Non-pigmented ciliary epithelial cell (primary cell): ENCODE measurements at places on chromosomes 11 and 22.

DNA sequence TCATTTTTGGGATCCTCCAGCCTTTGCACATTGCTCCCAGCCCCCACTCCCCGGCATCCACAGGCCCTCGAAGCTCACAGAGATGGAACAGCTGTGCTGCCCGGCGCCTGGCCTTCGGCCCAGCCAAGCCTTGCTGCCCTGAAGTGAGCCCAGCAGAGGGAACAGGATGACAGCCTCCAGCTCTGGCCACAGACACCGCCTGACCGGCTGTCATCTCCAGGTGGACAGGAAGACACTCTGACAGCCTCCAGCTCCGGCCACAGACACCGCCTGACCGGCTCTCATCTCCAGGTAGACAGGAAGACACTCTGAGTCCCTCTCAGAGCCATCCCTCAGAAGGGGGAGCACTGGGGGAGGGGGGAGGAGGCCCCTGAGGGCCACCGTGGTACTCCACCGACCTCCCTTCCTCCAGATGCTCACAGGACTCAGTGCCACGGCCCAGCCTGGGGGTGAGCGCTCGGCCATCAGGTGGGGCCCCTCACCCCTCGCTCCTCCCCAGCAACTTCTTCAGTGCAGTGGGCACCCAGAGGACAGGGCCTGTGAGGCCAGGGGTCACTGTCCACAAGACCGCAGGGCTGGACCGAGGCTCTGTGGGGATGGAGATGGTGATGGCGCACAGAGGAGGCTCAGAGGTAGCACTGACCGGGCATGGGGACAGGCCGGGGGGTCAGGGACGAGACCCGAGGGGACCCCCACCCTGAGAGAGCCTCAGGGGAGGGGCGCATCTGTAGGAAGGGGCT lies 58.6 kb downstream of the BRD1 start:
- no peak for DNase-seq

GRCh38 chr11:17774232-17775034 lies 39.9 kb downstream of the KCNC1 start:
- DNase-seq, result no peak

GRCh38 chr11:94036096-94036495 lies 14.9 kb downstream of the HEPHL1 start:
- DNase-seq, result no peak

DNA sequence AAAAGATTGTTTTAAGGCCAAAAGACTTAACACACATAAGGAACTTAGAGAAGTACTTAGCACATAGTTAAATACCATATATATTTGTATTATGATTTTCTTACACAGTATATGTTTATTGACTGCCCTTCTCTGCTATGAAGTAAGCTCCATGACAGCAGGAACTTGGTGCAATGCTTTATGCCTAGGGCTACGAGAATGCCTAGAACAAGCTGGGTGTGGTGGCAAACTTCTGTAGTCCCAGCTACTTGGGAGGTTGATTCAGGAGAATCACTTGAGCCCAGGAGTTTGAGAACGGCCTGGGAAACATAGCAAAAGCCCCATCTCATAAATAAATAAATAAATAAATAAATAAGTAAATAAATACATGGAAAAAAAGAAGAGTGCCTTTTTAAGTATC lies 1.9 kb downstream of the SLC5A12 start:
- no peak for DNase-seq

GRCh38 chr11:95972060-95972459 lies 48.2 kb upstream of the MTMR2 start:
- DNase-seq, result no peak

GRCh38 chr11:75532200-75533048 lies 6.7 kb upstream of the GDPD5 start:
- no peak for DNase-seq

GRCh38 chr11:35332524-35332923 lies 86.8 kb downstream of the SLC1A2 start:
- DNase-seq, result no peak

DNA sequence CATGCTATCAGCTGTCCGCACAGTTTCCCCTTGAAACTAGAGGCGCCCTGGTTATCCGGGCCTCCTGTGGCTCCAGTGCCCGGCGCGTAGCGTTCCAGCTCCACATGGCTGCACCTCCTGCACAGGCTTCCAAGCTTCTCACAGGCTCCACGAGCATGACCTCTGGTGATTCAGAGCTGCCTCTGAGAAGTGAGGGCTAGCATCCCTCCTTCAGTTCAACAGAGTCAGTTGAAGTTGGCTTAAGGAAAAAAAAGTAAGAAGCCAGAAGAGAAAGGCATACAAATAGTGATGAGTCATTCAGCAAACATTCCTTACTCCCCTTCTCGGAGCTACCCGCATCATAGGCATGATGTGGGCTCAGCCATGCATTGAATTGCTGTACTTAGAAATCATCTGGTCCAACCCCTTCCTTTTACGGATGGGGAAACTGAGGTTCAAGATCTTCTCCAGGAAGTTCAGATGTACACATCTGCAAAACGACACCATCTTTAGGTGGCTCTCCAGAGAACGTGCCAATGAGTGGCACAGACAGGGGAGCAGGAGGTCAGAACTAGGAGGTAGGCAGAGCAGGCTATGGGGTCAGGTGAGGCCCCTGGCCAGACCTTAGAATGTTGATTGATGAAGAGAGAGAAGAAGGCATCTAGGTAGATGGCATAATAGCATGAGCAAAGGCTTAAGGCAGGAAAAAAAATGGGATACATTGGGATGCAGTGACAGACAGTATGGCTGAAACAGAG lies 216.3 kb upstream of the TBCEL start:
- DNase-seq, result peak; percentile 86

DNA sequence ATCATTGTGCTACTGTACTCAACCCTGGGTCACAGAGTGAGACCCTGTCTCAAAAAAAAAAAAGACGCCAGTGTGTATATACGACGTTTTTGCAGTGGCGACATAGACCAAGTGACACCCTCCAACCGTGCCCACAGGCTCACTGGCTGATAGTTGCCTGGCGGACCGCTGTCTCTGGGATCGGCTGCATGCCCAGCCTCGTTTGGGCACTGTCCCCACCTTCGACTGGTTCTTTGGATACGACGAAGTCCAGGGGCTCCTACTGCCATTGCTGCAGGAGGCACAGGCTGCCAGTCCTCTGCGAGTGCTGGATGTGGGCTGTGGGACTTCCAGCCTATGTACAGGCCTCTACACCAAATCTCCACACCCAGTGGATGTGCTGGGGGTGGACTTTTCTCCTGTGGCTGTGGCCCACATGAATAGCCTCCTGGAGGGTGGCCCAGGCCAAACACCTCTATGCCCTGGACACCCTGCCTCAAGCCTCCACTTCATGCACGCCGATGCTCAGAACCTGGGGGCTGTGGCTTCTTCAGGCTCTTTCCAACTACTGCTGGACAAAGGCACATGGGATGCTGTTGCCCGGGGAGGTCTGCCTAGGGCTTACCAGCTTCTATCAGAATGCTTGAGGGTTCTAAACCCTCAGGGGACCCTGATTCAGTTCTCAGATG lies 1.3 kb downstream of the CSKMT start:
- no peak for DNase-seq

DNA sequence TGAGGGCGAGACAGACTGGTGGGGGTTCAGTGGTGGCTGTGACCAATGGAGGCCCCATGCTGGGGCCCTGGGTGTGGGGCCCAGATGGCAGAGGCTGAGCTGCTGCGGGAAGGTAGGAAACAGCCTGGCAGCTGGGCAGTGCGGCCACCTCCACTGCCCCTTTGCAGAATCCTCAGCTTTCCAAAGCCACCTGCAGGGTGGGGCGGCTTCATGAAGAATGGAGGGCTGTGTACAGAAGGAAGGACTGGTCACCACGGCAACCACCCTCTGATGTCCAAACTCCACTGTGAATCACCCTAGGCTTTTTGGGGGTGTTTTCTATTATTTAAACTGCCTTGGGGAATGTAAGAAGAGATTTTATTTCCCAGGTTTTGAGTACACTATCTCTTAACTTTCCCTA lies 166.3 kb upstream of the NAV2 start:
- DNase-seq, result no peak

GRCh38 chr11:66951927-66952337 lies 6.3 kb downstream of the PC start:
- no peak for DNase-seq

- no peak for DNase-seq
Measured at GRCh38 chr22:35781898-35782297, 64.2 kb downstream of the APOL5 start.

- DNase-seq, result no peak
Measured at GRCh38 chr11:9947231-9947864, 283.5 kb downstream of the SWAP70 start.
